Stimulated activated CD4-positive, alpha-beta T cell treated with anti-CD3 and anti-CD28 coated beads, Interleukin-12 subunit alpha, Interleukin-12 subunit beta, amount 100 ng/mL, for 48 hours (primary cell): ENCODE measurements at places on chromosomes 5 and 9.

DNA sequence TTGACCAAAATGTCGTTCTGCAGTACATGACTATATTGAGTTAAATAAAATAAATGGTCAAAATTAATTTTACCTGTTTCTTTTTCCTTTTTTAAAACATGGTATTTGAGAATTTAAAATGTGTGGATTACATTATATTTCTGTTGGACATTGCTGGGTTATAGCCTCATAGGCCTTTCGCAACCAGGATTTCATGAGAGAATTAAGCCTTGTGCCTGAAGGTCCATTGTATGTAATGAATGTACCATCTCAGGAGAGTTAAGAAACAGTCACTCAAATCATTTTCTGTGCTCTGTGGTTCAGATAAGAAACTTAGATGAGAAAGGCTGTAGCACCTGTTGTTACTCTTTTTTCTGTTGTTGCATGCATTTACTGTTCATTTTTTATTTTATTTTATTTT lies 103.5 kb downstream of the ANGPTL2 start:
- DNase-seq = no peak

DNA sequence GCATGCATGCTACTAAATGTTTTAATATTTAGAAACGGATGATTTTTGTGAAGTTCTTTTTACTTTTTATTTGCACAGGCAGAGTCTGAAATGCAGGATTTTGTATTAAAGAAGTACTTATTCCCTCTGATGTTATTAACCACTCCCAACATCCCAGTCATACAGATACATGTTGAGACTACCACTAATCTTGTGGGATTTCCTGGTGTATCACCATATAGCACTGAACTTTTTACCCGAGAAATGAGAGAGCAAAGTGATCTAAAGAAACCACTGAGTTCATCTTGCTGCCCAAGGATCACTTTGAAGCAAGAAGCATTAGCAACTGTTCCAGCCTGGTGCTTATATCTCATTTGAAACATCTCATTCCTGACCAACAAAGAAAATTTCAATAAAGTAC lies 443.8 kb downstream of the BNC2 start:
- DNase-seq = no peak

GRCh38 chr9:95102572-95102971 lies 214.9 kb downstream of the FANCC start:
- DNase-seq = no peak

DNA sequence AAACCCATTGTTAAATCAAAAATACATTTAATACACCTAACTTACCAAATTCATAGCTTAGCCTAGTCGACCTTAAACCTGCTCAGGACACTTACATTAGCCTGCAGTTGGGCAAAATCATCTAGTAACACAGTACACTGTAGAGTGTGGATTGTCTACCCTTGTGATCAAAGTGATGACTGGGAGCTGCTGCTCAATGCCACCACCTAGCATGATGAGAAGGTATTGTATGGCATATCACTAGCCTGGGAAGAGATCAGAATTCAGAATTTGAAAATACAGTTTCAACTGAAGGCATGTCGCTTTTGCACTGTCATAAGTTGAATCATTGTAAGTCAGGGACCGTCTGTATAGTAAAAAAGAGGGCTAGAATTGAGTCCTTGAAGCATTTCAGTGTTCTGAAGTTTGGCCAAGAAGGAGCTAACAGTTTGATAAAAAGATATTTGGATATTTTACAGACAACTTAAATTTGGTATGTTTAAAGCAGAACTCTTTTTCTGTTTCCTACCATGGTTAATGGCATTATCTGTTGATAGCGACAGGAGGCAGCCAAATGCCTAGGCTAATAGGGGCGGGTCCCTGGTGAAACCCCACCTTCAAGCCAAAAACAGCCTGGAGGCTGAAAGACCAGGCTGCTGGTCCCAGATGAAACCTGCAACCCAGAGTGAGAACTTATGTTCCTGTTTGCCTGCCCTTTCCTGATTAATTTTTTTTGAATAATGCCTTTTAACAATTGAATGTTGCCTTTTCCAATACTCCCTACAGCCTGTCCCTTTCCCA lies 23.0 kb downstream of the SMIM15 start:
- no peak for DNase-seq

GRCh38 chr5:124590686-124591085 lies 155.8 kb downstream of the ZNF608 start:
- DNase-seq = no peak
